ENCODE measurements at places on chromosomes 7 and 10.

- no peak for DNase-seq
Measured at GRCh38 chr10:52335665-52336064, 21.6 kb downstream of the DKK1 start.

DNA sequence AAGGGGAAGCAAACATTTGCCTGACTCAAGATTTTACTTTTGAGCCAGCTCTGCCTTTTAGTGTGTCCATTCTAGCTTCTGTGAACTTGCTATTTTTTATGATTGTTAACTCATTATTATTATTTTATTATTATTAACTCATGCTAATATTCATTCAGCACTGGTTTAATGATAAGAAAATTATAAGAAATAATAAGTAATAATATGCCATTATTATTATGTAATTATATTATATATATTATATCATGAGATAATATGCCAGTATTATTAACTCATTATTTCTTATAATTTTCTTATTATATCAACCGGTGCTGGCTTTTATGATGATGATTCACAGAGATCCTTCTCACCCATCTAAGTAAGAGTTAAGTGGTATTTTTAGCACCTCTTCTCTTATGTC is 79.3 kb upstream of the NPVF start:
- DNase-seq: no peak

GRCh38 chr10:124671486-124672075 is 72.6 kb downstream of the FAM53B start:
- DNase-seq: no peak

DNA sequence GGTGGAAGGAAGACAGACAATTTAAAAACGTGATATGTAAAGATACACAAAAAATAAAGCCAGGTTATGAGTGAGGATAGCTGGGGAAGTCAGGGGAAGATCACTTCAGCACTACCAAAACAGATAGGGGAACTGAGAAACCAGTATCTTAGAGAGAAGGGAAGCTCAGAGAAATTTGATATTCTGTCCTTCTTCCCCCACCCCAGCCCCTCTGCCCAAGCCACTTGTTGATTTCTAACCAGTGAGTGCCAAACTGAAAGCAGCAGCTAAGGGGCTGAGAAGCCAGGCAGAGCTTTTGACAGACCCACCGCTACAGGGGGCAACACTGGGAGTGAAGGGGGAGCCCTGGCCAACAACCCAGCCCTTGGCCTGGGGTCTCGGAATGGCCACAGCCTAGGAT is 9.1 kb upstream of the SLC29A3 start:
- no peak for DNase-seq

DNA sequence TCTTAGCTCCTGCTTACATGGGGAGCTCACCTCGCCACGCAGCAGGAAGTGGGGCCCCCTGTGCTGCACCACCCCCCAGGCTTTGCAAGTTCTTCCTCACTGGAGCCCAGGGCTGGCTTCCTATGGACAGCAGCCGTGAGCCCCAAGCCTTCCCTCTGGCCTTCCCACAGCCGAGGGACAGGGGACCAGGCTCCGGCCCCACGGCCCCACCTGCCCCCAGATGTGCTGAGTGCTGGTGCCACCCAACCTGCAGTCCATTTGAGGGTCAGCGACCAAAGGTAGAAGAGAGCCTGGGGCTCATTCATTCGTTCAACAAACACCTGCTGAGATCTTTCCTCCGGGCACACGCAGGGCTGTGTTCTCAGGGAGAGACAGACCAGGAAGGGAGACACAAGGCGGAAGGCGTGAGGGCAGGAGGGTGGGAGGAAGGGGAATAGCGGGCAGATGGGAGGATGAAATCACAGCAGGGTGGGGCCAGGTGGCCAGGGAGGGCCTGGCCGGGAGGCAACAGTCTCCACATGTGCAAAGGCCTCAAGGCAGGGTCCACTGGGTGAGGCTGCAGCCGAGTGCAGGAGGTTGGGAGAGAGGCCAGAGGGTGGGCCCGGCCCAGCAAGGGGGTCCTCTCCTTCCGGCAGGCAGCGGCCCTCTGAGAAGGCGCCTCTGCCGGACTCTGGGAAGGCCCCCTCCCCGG is 100.1 kb downstream of the FOXL3 start:
- no peak for DNase-seq

DNA sequence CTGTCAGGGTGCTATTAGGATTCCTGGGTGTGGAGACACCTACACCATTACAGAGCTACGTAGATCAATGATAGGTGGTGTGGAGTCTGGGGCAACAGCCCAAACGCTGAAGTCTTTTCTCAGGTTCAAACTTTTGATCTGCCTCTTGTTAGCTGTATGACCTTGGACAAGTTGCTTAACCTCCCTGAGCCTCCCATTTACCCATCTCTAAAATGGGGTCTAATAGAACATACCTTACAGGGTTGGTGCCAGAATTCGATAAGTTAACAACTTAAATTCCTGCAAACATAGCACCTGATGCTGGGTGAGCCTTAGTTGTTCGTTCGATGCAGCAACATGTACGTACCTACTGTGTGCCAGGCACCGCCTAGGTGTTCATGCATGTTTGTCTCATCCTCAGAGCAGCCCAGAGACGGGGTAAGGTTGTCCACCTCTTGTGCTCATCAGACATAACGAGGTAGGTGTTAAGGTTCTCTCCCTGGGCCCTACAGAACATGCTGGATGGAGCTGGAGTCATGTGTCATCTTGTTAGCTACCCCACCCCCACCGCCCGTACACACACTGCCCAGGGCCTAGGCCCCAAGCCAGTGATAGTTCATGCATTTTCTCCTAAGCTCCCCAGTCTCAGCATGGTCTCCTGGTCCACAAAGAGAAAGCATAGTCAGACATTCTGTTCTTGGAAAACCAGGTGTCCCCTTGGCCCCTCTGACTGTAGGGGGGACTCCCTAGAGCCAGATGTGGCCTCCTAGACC is 41.0 kb upstream of the SLC29A3 start:
- DNase-seq: no peak

DNA sequence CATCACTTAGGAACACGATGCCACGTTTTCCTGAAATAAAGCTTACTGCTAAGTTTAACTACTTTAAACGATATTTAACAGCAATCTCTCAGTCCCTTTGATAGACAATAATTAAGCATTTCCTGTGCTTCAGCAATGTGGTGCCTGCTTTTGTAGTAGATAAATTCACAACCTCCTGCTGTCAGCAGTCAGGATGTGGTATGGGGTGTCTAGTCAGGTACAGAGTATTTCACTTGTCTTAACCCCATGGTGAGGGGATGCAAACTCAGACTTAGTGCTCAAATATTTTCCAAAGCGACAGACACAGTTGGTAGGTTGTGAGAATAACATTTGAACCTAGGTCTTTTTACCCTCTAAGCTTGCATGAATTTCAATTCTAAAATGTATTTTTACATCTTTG is 526.2 kb upstream of the PFKP start:
- no peak for DNase-seq

- no peak for DNase-seq
Measured at GRCh38 chr7:106737202-106737562, 76.2 kb upstream of the CCDC71L start.

GRCh38 chr7:74101061-74101681 is 17.6 kb downstream of the LIMK1 start:
- no peak for DNase-seq

- DNase-seq: no peak
Measured at GRCh38 chr7:90262438-90262837, 17.5 kb downstream of the CFAP69 start.

- no peak for DNase-seq
Measured at GRCh38 chr10:15805395-15806058, 54.8 kb downstream of the MINDY3 start.

DNA sequence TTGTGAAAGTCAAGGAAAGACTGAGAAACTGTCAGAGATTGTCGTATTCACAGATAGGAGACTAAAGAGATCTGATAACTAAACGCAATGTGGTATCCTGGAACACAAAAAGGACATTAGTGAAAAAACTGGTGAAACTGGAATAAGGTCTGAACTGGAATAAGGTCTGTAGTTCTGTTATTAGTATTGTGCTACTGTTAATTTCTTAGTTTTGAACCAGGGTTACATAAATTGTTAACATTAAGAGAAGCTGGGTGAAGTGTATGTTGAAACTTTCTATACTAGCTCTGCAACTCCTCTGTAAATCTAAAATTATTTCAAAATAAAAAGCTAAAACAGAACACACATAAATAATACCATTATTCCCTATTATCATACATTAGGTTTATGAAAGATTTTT is 3.4 kb upstream of the NT5C2 start:
- no peak for DNase-seq

GRCh38 chr7:114919587-114919986 is 2.3 kb upstream of the MDFIC start:
- DNase-seq: no peak

GRCh38 chr7:101782896-101783295 is 34.5 kb upstream of the CUX1 start:
- no peak for DNase-seq

DNA sequence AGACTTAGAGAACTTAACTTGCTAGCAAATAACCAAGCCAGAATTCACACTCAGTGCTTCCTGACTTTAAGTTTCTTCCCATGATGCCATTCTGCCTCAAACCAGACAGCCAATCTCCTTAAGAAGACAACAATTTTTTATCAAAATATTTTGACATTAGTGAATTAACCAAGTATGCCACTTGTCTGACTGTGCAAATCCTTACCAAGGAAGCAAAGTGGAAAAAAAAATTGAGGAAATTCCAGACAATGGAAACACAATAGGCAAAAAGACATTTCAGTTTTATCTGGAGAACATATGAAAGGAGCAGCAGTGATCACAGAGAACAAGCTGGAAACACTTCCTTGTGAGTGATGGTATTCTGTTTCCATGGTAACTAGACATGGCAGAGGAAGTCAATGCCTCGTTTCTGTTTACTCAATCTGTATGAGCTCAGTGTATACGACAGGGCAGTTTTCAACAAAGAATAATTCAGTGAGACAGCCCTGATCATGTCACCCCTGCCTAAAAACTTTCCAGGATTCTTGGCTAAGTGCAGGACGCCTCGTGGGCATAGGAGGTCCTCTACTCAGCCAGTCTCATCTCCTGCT is 114.2 kb downstream of the DYNC1I1 start:
- no peak for DNase-seq

DNA sequence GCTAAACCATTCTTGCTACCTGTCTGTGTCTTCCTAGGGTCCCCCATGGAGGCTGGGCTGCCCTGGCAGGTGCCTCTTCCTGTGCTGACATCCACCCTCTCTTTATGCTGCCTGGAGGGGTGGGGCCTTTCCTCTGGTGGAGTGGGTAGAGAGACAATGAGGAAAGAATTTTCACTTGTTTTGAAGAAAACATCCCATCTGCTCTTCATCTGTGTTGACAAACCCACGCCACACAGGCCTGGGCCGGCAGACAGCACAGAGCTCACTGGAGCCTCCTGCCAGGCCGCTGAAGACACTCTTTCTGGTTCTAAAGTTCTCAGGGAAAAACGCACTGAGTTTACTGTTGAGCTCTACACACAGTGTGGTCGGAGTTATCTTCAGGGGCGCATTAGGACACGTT is 328.2 kb downstream of the GLRX3 start:
- DNase-seq: no peak

DNA sequence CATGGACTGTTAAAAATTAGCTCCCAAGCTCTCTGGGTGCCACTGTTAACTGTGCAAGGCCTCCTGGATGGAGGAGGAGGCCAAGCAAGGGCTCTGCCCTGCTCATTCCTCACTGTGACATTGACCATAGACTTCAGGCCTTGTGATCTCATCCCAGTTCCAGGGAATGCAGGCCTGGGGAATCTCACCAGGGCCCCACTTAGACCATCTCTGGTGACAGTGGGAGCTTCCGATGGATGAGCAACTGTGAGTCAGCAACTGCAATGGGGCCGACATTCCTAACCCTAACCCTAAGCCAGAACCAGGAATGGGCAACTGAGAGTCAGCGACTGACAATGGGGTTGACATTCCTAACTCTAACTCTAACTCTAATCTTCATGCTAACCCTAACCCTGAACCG is 50.4 kb upstream of the MSMB start:
- DNase-seq: no peak

GRCh38 chr7:54596747-54597146 is 54.6 kb downstream of the VSTM2A start:
- DNase-seq: no peak

- DNase-seq: no peak
Measured at GRCh38 chr10:105195831-105196230, 554.7 kb downstream of the SORCS3 start.

DNA sequence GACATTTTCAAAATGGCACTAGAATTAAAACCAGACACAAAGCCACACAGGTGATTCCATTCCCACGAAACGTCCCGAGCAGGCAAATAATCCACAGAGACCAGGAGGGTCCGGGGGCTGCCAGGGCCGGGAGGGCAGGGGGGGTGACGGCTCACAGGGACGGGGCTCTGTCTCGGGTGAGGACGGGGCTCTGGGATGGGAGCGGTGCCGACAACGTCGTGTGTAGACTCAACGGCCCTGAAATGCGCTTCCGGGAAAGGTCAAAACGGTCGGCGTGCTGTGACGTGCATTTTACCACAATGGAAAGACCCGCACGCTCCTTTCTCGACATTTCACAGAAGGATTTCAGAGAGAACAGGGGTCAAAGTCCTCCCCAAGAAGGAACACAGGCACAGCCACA is 63.3 kb upstream of the PDGFA start:
- DNase-seq: no peak

GRCh38 chr7:92835261-92835850 is 1.0 kb downstream of the CDK6 start:
- peak; percentile 30 for DNase-seq

DNA sequence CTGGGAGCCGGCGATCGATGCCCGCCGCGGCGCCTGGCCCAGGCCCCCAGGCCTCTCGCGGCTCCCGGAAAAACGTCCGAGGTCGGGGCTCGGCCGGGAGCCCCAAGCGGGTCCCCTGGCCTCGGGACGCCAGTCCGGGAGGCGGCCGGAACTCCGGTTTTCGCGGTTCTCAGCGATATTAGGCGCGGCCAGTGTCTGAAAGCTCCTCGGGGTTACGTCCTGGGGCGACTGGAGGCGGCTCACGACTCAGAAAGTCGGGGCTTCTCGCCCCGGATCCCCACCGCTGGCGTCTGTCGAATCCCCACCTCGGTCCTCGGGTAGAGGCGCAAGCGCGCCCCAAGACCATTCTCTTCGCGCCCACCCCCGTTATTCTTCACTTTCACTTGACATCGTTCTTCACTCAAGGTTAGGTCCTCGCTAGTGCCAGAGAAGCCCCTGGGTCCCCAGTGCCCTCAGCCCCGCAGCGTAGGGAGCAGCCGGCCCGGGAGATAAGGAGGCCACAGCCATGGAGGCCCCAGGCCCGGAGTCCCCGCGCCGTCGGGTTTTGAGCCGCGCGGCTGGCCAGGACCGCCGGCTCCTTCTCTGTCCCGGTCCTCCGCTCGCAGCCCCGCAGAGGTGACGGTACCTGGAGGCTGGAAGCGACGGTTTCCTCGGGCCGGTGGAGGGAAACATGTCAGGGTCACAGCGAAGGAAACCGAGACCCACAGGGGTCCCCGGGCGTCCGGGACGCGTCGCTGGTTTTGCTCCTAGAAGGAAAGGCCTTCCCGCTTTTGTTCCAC is 35.2 kb upstream of the EBLN1 start:
- DNase-seq: peak; percentile 18

DNA sequence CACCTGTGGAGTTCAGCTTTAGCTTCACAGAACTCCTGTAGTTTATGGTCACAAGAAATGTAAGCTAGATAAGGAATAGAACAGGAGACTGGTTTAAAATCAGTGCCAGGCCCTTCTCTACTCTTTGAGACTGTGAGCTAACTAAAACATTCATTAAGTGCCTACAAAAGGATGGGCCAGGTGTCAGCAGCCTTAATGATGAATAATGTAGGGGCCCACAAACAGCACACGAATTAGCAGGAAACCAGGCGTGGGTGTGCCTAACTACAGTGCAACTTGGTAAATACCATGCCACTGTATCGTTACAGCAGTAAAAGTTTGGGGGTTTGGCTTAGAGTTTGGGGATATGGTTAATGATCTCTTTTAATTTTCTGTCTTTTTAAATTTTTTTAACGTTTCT is 6.1 kb upstream of the ABLIM1 start:
- DNase-seq: no peak

- DNase-seq: no peak
Measured at GRCh38 chr10:3406556-3406955, 234.0 kb upstream of the PITRM1 start.

All from T-helper 17 cell (primary cell).